Activated T-cell treated with anti-CD3 and anti-CD28 coated beads for 24 hours (primary cell): ENCODE measurements at places on chromosomes 11 and 22.

DNA sequence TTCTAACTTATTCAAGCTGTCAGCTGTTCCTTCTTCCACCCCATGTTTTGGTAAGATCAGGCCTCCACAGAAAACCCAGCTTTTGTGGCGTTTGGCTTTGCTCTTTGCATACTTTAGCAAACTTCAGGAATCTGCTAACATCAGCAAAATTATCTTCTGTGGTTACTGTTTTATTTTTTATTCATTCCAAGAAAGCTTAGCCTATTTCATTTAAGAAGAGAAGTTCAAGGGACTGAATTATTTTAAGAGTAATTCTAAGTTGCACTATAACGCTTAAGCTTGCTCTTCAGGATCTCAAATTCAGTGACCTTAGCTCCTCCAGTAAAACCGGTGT lies 1.1 kb downstream of the JHY start:
- DNase-seq = no peak

DNA sequence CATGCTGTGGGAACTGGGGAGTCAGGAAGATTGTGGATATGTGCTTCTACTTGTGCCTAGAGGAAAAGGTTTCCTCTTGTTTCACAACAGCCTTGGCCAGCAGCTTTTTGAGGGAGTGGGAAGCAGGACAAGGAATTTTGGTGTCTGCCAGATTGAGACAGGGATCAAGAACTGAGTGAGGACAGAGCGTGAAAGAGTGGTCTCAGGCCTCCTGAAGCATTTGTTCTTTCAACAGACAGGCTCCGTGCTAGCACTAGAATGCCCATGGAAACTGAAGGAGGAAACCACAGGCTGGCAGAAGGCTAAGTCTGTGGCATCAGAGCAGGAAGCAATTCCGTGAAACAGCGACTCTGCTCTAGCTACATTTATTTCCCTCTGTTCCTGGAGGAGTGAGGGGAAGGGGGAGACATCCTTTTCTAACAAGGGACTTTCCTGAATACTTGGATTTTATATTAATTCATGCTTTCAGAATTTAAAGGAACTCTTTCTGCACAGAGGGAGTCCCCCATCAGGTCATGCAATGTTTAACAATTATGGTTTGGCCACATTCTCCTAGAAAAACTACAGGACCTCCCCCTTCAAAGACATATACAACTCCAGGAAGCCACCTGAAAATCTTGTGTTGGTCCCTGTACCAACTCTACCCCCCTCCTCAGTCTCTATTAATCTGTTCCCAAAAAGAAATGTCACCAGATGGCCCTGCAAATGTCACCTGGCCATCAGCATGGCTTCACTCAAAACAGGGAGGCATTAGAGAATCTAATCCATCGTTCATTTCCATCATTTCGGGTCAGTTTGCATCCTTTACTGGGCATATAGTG lies 96.1 kb downstream of the SYT9 start:
- DNase-seq = no peak

GRCh38 chr11:27820249-27820648 lies 120.0 kb upstream of the BDNF start:
- DNase-seq = no peak

DNA sequence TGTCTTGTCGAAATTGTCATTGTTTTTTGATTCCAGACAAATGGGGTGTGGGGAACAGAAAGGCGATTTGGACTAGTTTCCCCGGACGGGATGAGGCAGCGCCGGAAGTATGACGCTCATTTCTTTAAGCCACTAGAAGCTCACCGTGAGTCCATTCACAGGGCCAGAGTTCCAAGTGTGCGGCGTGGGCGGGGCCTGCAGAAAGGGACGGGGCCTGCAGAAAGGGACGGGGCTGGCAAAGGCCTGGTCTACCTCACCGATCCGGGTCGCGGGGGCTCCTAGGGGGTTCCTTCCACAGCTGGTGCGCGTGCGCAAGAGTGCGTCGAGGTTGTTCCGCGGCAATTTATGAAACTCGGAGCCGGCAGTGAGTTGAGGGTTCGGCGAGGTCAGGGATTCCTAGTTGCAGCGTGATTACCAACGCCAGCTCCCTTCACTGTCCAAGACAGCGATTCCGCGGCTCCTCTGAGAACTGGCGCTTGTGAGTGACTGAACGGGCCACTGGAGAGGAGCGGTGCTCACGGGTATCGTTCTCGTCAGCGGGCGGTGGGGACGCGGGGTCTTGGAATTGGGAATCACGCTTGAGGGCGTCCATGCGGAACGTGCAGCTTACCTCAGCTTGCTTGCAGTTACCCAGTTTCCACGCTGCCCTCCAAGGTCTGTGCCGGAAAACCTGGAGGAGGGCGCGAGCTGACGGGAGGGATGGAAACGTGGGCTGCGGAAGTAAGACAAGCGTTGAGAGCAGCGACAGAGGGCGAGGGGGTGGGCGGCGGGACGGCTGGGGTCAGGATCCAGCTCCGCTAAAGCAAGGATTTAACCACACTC lies at the start of gene ZNF215:
ZNF215 (plus strand) TSS at position 219 of the 822 bp plus-strand sequence. CDS start 5,847 bp downstream, outside the sequence.
- no peak for DNase-seq

DNA sequence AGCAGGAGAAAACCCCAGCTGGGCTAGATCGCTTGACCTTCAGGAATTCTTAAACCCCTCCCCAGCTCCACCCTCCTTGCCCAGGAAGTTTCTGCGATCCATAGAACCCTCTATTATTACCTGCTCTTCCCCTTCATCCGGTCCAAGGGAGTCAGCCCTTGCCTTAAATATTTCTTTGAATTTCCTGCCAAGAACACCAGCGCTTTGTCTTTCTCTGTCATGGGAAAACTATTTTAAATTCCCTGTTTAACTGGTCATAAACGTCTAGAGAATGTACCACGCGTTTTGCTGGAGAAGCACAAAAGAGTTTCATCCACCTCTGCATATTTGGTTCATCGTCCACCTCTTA lies 496 bp upstream of the TRAF6 start:
- DNase-seq = no peak

DNA sequence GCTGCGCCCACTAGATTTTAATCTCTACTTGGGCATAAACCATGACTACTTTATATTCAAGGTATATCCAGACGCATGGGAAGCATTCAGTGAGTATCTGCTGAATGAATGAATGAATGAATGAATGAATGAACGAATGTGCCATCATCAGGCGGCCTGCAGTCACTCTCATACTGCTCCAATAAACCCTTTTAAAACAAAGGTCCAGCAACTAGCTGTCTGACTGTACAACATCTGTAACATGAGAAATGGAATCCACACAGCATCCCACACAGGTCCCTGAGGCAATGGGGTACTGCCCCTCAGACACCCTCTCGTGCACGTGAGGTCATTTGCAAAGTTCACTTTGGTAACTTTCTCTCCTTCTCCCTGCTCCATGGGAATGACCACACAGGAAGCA lies 147.5 kb downstream of the LARGE1 start:
- DNase-seq = no peak

DNA sequence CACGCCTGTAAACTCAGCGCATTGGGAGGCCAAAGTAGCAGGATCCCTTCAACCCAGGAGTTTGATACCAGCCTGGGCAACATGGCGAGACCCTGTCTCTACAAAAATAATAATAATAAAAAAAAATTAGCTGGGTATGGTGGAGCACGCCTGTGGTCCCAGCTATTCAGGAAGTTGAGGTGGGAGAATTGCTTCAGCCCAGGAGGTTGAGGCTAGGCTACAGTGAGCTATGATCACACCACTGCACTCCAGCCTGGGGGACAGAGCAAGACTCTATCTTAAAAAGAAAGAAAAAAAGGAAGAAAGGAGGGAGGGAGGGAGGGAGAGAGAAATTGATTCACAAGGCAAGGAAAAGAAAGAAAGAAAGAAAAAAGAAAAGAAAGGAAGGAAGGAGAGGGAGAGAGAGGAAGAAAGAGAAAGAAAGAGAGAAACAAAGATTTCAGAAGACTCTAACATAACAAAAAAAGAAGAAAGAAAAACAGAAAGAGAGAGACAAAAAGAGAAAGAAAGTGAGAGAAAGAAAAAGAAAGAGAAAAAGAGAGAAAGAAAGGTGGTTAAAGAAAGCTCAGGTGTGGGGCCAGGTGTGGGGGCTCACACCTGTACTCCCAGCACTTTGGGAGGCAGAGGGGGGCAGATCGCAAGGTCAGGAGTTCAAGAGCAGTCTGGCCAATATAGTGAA lies 37.3 kb upstream of the MYH9 start:
- DNase-seq = no peak

- no peak for DNase-seq
These were observed 191.1 kb upstream of the DDI1 start for GRCh38 chr11:103845331-103845730.

GRCh38 chr11:1281326-1281973 lies 28.0 kb downstream of the TOLLIP start:
- DNase-seq = no peak

GRCh38 chr11:82701847-82702520 lies 31.7 kb downstream of the FAM181B start:
- DNase-seq = no peak

DNA sequence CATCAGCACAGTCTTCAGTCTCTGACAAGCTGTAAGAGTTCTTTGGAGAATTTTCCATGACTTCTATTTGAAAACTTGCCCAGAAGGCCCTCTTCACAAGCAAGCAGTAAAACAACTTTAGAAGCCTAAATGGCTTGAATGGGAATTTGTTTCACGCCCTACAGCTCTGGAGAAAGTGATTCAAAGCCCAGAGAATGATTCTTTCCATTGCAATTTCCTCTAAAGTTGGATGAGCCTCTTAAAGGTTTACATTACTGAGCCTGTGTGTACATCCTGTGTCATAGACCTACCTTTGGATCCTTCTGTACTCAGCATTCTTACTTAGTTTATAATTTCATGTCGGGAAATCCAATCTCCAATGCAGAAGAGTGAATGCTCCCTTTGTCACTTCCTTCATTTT lies 6.8 kb upstream of the OR8B3 start:
- no peak for DNase-seq

DNA sequence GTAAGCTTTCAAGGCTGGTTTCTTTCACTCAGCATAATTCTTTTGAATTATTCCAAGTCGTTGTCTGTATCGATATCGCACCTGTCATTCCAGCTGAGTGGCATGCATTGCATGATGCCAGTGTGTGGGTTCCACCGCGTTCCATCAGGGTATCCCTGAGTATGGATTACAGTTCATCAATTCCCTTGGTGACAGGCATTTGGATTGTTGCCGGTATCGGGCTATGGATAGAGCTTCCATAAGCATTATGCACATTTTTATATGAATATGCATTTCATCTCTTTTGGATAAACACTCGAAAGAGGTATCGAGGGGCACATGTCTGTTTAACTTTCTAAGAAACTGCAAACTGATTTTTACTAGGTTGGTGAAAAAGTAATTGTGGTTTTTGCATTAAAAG lies 698.8 kb downstream of the BRD1 start:
- DNase-seq = no peak

DNA sequence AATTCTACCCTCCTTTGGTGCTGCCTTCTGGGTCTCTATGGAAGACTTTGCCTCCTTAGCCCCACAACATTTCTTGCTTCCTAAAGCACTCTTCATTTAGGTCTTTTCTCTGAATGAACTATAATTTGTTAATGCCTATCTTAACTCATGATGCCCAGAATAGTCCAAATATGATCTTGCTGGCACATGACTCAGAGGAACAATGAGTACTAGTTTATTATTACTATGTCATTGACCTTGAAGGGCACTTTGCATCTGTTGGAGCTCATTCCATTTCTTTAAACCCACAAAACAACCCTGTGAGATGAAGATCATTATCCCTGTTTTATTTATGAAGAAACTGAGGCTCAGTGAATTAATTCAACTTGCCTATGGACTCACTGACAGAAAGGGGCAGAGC lies 320.2 kb upstream of the PLET1 start:
- no peak for DNase-seq

DNA sequence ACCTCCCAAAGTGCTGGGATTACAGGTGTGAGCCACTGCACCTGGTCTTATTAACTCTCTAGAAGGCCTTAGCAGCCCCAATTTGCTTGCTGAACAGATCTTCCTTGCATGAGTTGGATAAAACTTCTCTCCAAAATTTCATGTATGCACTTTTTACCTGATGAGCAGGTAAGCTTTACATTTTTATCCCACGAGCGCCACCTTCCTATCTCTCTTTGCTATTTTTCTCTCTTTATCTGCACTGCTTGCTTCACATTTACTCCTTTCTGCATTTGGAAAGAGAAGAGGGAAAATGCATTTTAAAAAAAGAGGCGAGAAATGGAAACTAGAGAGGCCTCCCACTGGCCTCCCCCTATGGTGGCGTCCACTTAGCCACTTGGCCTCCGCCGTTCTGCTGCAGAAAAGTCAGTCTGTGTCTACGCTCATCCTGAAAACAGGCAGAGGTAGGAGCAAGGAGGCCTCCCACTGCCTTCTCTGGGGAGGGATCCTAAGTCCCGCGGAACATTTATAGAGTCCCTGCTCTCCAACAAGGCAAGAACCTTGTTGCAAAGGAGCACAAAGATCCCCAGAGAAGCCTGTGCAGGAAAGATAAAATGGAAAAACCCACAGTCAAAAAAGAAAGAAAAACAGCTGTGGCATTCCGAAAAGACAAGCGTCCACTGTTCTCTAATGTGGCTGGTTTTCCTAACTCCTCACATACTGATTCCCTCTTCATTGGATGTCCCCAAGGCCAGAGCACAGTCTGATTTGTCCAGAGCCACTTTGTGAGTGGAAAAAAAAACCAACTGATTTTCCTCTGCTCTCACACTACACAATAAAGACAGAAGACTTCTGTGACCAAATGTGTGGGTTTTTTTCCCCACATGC lies 62.2 kb upstream of the INCENP start:
- no peak for DNase-seq

DNA sequence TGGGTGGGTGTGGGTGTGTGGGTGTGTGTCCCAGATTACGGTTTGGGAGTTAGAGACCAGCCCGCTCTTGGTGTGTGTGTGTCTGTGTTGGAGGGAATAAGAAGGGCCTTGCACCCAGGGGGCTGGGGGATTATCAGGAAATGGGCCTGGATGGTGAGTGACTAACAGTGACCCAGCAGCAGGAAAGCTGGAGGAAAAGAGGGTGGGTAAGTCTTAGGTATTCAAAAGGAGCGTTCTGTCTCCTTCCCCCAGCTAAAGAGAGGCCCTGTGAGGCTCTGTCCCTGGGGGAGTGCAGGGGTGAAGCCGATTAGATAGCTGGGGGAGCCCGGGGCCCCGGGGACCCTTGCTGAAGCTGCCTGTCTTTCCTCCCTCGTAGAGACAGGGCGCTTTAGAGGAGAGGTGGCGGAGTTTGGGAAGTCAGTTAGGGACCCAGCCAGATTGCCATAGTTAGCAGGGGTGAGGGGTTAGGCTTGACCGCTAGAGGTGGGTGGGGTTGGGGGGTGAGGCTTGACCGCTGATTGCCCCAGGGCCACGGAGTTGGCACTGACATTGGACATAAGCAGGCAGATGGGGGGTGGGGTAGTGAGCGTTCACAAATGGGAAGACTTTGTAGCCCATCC lies 1.5 kb downstream of the OAF start:
- DNase-seq = no peak

DNA sequence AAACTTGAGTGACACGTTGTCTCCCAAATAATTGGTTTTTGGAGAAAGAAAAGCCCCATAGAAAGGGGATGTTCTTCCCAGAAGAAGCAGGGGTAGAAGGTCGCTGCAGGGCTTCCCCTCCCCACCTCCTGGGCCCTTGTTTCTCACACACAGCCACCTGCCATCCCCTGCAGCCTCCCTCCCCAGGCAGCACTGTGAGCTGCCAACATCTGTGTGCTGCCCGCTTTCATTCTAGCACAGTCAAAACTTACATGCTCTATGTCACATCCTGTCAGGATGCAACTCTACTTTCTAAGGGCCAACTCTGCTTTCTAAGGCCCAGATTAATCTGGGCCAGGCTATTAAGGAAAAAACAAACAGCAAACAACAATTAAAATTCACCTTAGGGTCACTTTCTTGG lies 309.4 kb upstream of the ZC3H12C start:
- DNase-seq = no peak
